ENCODE measurements at places on chromosomes 3 and 15.

GRCh38 chr15:60349589-60349988, 48.2 kb downstream of the ANXA2 start:
- DNase-seq = no peak

DNA sequence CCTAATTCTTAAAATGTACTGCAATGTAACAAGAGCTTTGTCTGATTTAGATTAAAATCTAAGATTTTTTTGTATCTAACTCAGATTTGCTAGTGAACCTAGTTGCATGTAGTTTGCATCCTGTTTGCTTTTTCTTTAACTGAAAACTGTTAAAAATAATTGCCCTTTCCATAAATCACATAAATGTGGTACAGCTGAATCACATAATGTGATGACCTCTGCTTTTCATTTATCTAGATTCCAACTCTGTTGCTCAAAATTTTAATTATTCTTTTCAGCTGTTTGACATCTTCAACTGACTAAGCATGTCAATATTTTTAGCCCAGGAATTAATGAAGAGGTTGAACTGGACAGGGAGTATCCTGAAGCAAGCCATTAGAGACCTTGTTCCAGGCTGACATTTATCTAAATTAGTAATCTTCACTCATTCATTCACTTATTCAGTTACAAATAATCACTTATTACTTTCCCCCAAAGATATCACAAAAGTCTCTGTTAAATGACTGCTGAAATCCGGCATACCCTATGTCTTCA, 101.9 kb upstream of the PLXND1 start:
- no peak for DNase-seq

DNA sequence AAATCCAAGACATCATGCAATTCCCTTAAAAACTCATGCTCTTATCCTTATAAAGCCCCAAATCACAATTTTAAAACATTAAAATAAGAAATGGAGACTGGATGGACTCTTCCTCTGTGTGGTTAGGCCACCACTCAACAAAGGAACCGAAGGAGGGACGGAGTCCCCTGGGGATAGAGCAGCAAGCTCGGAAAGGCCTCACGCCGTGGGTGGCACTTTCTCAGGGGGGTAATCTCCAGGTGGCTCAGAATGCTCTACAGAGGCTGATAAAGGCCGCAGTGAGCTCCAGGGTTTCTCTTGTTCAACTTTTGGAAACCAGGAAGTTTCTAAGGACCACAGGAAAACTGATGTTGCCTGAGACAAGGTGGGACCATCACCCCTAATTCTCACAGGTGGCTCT, 23.2 kb downstream of the CCR9 start:
- DNase-seq = no peak

GRCh38 chr3:99485286-99485685, 153.1 kb upstream of the COL8A1 start:
- DNase-seq = no peak

- DNase-seq = no peak
Observed at GRCh38 chr15:51024735-51025453, 69.8 kb downstream of the TNFAIP8L3 start.

- DNase-seq = no peak
Observed at GRCh38 chr3:63847718-63848450, 15.7 kb downstream of the THOC7 start.

GRCh38 chr3:12865271-12865670, 23.9 kb upstream of the RPL32 start:
- DNase-seq = no peak

GRCh38 chr3:98565237-98565643, 28.2 kb downstream of the CPOX start:
- DNase-seq = peak; percentile 54

DNA sequence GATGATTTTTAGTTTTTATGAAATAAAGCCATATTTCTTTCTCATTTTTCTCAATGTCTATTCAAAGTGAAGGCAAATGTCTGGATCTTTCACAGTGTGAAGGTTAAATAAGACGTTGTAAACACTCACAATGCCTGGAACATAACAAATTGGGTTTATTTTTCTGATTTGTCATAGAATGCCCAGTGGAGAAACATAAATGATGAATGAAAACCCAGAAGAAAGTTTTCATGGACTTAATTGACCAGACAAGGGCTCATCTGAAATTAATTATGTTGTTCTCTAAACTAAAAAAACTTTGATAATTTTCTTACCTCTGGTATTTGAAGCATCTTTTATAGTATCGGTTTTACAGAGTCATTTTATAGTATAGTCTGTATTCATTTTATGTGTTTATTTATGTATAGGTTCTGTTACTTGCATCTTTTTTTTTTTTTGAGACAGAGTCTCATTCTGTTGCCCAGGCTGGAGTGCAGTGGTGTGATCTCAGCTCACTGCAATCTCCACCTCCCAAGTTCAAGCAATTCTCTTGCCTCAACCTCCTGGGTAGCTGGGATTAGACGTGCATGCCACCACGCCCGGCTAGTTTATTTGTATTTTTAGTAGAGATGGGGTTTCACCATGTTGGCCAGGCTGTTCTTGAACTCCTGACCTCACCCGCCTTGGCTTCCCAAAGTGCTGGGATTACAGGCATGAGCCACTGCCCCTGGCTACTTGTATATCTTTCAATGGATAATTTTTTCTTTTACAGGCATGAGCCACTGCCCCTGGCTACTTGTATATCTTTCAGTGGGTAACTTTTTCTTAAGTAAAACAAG, 15.1 kb upstream of the BNIP2 start:
- no peak for DNase-seq

DNA sequence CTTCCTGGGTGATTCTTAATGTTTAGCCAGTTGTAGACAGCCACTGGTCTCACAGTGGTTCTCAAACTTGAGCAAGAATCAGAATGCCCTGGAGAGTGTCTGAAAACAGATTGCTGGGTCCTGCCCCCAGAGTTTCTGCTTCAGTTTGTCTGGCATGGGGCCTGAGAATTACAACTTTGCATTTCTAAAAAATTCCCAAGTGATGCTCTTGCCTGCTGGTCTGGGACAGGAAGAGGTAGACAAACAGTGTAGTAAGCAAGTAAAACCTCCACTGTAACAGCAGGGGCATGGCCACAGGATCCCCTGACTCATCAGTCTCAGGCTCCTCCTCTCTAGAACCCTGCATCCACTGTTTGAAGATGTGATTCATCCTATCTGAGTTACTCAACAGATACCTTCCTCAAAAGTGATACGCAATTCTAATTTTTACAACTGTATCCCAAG, 36.5 kb downstream of the DZIP1L start:
- peak; percentile 22 for DNase-seq

GRCh38 chr15:40331637-40332036, 8.1 kb downstream of the INAFM2 start:
- DNase-seq = no peak

GRCh38 chr15:41511899-41512369, 1.7 kb downstream of the LTK start:
- DNase-seq = no peak

GRCh38 chr15:91484141-91484540, 369.4 kb upstream of the SLCO3A1 start:
- DNase-seq = no peak

DNA sequence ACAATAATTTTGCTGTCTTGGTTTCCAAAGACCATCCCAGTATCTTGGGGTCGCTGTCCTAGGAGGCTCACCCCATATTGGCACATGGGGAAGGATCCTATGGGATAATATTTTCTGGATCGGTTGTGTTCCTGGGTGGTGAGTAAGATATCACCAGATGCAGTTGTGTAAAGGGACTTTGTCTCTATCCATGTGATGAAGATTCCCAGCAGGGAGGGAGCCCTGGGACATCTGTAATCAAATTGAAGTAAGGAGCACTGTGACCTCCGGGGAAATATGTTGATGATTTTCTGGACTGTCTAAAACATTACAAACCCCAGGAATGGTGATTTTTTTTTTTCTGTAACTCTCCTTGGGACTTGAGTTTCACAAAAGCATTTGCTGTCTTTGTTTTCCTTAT, 36.2 kb upstream of the LRTM1 start:
- DNase-seq = no peak

DNA sequence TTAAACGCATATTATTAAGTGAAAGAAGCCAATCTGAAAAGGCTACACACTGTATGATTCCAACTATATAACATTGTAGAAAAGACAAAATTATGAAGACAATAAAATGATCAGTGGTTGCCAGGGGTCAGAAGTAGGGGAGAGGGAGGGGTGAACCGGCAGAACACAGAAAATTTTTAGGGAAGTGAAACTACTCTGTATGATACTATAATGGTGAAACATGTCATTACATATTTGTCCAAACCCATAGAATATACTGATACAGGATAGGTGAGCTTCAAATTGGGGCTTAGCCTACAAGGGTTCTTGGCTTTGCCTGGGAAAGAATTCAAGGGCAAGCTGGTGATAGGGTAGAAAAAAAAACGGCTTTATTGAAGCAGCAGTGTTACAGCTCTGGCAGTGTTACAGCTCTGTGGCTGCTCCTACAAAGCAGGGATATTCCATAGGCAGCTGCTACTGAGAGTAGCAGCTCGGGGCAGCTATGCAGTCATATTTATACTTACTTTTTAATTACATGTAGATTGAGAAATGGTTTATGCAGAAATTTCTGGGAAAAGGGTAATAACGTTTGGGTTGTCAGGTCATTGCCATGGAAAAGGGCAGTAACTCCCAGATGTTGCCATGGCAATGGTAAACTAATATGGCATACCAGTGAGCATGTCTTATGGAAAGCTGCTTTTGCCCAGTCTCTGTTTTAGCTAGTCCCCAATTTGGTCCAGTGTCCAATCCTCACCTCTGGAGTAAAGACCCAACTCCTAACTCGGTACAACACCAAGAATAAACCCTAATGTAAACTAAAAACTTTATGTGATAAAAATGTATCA, 125.1 kb upstream of the SLC25A36 start:
- DNase-seq = no peak

- DNase-seq = no peak
Observed at GRCh38 chr15:81780966-81781365, 264.9 kb downstream of the MEX3B start.

DNA sequence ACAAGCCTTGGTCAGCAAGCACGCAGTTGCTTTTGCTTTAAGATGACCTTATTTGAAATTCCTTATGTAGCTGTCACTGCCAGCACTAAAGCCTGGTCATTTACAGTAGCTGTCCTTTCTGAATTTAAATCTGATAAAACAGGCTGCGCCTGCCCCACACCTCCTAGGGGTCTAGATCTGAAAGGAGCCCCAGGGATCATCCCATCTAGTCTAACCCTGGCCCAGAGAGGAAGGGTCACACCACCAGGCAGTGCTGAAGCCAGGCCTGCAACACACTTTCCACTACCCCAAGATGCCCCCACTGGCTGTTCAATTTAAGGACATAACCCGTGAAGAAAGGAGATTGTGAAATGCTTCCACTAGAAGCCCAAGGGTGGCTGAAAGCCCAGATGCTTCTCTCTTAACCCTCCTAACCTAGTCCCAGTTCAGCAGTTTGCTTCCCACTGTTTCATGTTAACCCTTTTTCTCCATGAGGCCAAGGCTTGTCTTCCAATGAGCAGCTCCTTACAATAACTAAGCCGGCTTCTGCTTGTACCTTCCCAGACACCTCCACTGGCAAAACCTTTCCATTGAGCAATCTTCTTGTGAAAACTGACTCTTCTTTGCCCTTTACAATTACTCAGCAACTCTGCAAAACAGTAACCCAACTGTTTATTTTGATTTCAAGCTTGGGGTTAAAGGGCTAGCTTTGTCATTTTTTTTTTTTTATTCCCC, 198.9 kb upstream of the LPP start:
- no peak for DNase-seq

GRCh38 chr15:82646250-82647044, 716 bp downstream of the CPEB1 start:
- DNase-seq = no peak

DNA sequence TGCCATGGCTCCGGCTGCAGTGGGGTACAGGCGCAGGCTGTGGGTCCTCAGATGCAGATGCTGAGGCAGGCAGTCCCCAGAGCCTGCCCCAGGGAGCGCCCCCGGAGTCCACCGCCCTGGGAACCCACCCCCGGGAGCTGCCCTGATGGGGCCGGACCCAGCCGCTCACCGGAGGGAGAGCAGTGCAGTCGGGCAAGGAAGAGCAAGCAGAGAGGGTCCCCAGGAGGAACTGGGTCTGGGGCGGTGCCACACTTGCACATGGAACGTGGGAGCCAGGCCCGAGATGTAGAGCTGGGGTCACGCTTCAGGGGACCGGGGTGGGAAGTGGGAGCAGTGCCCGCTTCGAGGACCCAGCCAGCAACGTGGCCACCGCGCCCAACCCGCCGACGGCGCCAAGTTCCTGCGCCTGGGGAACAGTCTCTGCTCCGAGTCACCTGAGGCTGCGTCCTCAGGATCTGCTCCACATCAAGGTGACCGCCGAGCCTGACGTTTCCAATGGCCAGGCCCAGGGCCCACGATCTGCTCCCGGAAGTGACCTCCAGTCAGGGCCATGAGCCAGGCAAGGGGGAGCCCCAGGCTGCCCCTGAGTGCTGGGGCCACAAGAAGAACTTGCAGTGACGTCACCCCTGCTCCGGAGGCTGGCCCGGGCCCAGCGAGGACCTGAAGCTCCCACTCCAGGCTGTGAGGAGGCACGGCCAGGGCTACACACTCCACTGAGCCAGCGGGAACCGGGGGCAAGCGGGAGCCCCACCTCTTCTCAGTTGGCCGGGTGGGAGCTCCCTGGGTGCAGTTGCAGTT, 27.0 kb upstream of the TFG start:
- no peak for DNase-seq

GRCh38 chr3:82005266-82005665, 243.8 kb upstream of the GBE1 start:
- no peak for DNase-seq

GRCh38 chr3:120741320-120741719, 996 bp downstream of the RABL3 start:
- DNase-seq = no peak
